ENCODE measurements at places on chromosomes 13 and 19. TPM values are rescaled to one million over a fixed set of nuclear protein-coding genes. Genes with fewer than 3 reads are reported as not detected.

Gene GJB2
- not detected for total RNA-seq

GRCh38 chr19:1387684-1388636 lies 4.3 kb downstream of the NDUFS7 start:
- DNase-seq: no peak

GRCh38 chr19:44072543-44073401 lies 813 bp downstream of the ZNF284 start:
- DNase-seq: no peak

DNA sequence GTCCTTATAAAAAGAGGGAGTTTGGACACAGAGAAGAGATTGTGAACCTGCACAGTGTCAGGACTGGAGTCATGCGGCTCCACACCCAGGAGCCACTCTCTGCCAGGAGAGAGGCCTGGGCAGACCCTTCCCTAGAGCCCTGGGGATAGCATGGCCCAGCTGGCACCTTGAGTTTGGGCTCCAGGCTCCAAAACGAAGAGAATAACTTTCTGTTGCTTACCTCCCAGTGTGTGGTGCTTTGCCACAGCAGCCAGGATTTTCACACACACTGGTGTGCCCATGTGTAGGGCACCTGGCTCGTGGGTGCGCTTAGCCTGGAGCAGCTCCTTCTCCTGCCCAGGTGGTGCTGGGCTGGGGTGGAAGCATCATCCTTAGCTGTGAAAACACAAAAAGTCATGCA lies 344.3 kb downstream of the TEX29 start:
- DNase-seq: no peak

Gene IFNL3
- not detected for total RNA-seq
